Lower lobe of right lung (tissue), 2 donors: ENCODE measurements at places on chromosomes 4 and X.
A peak's percentile ranks its signal among the peaks of the same experiment; 100 is the strongest.

DNA sequence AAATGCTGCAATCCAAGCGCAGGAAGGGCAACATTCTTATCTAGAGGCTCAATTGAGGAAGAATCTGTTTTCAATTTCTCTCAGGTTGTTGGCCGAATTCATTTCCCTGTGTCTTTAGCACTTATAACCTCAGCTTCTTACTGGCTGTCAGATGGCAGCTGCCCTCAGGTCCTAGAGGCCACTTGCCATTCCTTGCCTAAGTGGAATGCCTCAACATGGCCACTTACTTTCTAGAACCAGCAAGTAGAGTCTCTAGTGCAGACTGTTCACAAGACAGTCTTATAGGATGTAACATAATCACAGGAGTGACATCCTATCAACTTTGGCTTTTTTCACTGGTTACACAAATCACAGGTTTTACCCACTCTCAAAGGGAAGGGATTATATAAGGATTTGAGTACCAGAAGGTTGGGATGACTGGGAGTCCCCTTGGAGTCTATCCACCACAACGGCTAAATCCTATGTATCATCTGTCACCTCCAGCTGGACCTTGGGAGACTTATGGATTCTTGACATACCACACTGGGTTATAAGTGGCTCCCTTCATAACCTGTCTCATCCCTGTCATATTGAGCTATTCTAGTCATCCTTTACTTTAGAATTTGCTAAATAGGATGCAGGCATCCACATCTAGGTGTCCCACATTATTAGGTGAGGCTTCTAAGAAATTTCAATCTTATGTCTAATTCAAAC lies 297.9 kb upstream of the CTSO start:
- DNase-seq: no peak

GRCh38 chr4:152181150-152181549 lies 354.7 kb downstream of the FBXW7 start:
- DNase-seq: no peak

GRCh38 chr4:73452953-73453700 lies 17.1 kb downstream of the AFP start:
- DNase-seq: no peak

GRCh38 chr4:112648263-112649054 lies 11.5 kb downstream of the LARP7 start:
- DNase-seq: no peak

GRCh38 chrX:38332505-38332904 lies 5.2 kb upstream of the RPGR start:
- DNase-seq: no peak

DNA sequence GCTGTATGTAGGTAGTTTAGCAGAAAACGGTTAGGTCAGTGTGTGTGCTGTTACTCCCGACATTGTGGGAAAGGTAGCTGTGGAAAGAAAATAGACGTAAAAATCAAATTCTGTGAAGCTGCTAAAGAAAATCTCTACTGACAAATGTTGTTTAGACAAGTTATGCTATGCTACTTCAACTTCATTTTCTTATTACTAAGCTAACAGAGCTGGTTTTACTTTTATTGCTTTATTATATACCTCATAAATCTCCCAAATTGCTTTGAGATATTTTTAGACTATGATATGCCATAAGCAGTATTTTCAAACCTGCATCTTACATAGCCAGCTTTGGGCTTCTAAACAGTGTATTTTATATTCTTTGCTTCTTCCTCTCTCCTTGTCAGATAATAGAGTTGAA lies 108.2 kb upstream of the PACRGL start:
- DNase-seq: no peak

DNA sequence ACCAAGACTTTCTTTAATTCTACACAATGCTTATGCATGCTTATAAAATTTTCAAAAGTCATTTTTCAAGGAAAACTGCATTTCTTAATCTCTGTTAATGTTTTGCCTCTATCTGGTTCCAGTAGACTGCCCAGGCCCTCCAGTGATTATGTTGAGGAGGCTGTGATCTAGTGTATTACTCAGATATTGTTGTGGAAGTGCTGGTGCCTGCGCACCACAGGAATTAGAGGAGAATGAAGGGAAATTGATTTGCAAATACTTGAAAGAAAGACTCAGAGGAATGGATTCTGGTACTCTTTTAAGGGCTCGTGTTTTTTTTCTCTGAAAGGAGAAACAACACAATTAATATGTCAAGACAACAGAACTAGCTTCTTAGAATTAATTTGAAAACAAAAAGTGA lies 1015.1 kb downstream of the RPA4 start:
- no peak for DNase-seq

DNA sequence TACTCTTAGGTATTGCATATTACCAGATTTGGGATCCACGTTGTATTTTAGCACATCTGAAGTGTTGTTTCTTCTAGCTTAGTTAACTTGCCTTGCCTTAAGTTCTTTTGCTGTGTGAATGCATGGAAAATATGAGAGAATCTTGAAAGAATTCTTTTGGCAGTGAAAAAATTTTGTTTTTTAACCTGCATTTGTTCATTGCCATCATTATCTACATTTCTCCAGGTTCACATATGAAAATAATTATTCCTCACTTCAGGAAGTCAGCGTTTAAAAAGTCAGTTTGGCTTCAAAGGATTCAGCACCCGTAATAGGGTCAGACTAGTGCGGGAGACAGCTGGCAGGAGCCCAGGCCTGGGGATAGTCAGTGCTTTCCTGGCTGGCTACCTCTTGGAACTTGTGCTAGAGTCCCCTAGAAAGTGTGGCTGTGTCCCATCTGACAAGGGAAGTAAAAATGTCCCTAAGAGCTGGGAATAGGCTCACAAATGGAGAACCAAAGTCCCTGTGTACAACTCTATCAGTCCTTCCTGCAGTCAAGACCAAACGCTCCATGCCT lies 251.9 kb upstream of the KLF3 start:
- DNase-seq: no peak

DNA sequence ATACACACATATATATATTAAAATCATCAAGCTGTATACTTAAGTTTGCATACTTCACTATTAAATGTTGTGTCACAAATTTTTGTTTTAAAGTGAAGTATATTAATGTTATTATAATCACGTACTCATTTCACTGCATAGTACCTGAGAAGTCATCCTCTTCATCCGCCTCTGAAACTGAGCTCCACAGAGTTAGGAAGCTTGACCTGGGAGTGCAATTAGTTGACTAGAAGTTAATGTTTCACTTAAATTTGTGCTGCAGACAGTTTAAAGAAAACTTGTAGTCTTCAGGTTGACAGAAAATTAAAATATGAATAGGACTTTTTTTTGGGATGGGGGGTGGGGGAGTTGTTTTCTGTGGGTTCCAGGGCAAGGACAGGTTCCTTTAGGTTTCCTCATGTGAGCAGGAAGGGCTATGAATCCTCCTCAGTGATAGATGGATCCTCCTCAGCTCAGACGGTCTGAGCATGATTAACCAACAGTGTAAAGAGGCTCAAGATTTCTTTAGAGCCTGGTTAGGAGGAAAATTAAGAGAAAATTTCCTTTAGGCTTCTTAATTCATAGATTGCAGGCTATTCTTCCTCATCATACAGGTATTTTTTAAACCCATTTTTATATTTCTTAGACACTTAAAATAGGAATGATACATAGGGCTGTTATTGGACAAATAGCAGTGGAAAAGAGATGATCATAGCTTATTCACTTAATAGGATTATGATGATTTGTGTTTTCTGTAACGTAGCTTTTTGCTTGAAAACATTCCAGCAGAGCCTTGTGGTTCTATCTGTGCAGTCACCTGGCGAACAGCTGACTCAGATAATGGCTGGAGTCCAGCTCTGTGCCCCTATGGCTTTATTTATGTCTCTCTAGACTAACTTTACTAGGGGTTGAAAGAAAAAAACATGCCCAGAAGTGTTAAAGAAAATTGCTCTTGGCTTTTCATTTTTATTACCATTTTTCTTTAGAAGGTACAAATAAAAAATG lies 102.7 kb downstream of the SLC4A4 start:
- no peak for DNase-seq

DNA sequence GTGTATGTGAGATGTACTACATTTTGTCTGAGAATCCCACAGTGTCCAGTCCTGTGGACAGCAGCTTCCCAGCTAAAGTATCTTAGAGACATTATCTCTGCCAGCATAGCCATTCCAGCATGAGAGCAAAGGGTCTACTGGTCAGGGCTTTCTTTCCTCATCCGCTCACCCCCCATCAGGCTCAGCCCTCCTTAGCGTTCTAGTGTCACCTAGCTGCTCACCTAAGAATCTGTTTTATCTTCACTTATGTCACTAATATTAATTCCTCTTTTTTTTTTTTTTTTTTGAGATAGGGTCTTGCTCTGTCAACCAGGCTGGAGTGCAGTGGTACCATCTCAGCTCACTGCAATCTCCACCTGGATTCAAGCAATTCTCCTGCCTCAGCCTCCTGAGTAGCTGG lies 15.6 kb downstream of the RUFY3 start:
- DNase-seq: no peak

DNA sequence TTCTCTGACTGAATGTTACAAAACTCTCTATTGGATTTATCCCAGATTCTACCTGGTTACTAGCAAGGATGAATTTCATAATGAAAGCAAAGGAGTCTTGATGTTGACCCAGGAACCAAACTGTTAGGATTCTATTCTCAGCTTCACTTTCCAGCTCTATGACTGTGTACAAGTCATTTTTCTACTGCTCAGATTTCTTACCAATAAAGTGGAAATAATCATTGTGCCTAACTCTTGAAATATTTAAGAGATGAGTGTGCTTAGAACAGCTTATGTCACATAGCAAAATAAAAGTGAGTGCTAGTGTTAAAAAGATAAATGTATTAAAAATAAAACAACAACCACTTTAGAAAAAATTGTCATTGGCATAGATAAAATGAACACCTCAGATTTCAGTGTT lies 45.6 kb downstream of the EPHA5 start:
- no peak for DNase-seq

DNA sequence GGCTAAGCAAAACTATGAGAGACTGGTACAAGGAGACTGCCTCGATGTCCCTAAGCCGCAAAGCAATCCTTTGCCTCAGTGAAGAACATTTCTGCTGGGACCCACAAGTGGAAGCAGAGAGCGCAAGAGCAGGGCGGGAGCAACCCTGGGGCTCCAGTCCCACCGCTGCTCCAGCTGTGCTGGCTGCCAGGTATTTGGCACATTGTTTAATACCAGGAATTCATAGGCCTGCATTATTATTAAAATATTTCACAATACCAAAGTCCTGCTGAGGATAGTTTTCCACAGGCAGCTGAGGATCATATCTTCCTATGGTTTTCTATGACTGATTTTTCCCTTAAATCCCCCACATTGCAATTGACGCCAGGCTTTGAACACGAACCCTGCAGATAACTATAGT lies 163.5 kb upstream of the TLL1 start:
- DNase-seq: no peak

GRCh38 chrX:43866423-43866822 lies 15.8 kb downstream of the MAOB start:
- DNase-seq: no peak

GRCh38 chr4:15149839-15150592 lies 147.7 kb downstream of the CPEB2 start:
- DNase-seq: peak; percentile 82

GRCh38 chr4:113276464-113277170 lies 227.2 kb downstream of the ANK2 start:
- no peak for DNase-seq

DNA sequence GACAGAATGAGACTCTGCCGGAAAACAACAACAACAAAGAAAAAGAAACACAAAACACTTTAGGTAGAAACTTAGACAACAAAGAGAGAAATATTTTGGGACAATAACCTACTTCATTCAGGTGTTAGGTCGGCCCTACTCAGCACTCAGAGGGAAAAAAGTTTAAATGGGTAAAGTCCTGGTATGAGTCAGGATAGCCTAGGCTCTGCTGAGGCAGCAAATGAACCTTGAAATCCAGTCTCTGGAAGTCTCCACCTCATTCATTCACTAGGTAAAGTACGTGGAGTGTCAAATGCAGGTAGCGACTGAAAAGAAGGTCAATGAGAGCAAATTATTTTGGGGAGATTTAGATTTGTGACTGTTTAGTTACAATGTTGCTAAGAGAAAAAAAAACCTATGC lies 127.4 kb downstream of the FHDC1 start:
- no peak for DNase-seq

GRCh38 chrX:101931136-101931487 lies 715 bp downstream of the ZMAT1 start:
- no peak for DNase-seq

DNA sequence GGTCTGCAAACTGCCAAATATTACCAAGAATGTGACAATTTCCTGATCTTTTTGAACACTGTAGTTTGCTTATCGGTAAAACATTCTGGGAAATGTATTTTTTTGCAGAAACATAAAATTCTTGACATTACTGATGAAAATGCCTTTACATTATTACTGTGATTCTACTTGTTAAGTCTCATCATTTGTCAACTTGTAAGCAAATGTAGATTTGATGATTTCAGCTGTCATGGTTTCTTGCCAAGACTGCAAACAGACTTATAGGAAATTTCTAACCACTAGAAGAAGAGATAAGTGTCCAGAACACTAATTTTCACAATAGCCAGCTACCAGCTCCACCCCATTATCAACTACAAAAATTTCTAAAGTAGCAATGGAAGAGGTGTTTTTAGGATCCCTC lies 560.4 kb downstream of the STPG2 start:
- DNase-seq: no peak

GRCh38 chr4:96120206-96120605 lies 280.3 kb downstream of the PDHA2 start:
- DNase-seq: no peak

GRCh38 chrX:21657318-21658151 lies 595 bp downstream of the KLHL34 start:
- DNase-seq: no peak

DNA sequence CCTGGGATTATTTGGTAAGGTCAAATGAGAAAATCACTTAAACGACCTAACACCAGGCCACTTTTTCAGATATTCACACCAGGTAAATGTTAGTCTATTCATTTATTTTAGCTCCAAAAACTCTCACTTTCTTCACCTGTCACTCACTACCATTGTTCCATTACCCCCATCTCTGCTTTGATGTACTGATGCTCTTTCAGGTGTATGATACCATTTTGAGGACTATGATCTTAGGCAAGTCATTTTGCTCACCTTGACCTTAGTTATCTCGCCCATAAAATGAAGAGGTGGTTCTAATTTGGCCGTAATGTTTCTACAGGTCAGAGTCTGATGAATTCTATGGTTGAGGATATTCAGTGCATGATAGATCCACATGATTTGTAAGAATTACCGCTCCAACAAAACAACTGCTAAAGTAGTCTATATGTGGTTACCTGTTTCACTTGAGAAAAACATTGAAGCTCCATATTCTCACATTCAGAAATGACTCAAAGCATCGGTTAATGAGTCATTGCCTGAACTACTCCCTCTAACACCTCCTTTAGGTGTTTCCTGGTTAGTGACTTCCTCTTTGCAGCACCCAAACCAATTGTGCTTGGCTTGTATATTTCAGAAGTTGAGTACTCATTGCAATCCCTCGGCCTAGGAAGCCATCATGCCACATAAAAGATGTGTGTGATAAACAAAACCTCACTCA lies 4.5 kb downstream of the DTHD1 start:
- no peak for DNase-seq

DNA sequence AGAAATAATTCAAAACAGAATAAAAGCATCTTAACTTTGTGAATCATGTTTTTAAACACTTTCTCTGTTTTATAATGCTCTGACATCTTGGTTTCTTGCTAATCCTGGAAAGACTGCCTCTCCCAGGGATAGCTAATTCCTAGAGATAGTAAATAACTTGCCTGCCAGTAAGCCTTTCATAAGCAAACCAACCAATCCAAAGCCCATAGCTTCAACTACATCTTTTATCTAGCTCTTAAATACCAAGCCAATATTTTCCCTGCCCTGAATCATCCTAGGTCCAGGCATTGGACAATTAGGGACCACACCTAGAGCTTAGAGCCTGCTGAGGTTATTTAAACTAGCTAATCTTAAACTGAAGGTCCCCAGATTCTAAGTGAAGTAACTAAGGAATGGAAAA lies 223.7 kb upstream of the DIPK2B start:
- DNase-seq: no peak
